ENCODE measurements at places on chromosomes 12 and 14.
A peak's percentile ranks its signal among the peaks of the same experiment; 100 is the strongest.

DNA sequence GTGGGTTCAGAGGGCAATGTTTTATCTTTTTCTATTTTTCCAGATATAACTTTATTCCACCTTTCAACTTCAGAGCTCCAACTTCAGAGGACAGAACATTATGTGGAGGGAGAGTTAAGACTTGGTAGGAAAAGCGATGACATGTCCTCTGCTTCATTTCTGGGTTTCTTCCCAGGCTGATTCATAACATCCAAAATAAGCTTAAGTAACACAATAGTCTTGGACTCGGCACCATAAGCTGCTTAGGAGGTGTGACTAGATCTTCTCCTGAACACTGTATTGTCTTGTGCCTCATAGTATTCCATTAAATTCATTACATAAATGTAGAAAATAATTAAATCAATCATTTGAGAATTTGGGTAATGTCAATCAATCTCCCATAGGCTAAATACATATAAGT lies 95.5 kb upstream of the PDE3A start:
- DNase-seq, result no peak

GRCh38 chr14:37643701-37644100 lies 48.3 kb downstream of the TTC6 start:
- no peak for DNase-seq

DNA sequence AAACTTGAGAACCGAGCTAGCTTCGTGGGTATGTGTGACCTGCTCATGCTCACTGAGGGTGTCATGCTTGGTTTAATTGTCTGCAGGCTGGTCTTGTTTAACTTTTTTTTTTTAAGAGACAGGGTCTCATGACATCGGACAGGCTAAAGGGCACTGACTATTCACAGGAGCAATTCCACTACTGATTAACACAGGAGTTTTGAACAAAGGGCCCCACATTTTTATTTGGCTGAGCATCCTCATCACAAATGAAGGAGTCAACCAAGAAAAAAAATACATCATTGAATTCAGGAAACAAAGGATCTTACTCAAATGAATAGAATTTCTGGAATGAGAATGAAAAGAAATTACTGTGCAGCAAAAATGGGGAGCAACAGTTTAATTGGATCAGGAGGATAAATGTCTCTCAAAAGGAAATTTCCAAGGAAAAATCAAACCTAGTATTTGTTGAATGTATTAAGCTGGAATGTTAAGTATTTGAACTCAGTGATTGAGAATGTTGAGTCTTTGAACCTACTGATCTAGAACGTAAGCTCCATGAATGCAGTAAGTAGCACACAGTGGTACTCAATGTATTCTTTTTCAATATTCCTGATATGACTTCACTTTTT lies 20.8 kb upstream of the PYROXD1 start:
- DNase-seq, result no peak

DNA sequence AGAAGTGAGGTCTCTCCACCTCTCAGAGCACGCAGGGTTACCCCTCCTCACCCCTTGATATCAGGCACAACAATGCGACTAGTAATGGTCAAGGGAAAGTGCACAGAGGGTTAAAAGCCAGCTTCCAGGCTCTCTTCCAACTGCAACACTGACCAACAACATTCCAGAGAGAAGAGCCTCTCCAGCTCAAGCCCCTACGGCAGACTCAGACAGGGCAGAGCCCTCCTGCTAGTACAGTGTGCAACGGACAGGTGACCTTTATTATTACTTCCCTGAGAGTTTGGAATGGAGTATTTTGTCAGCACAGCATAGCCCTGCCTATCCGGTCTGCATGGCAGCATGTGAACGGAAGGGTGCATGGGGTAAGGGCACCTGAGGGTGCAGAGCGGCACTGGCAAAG lies 73.0 kb downstream of the PTPN21 start:
- DNase-seq, result no peak

GRCh38 chr12:24591079-24591626 lies 357.7 kb downstream of the BCAT1 start:
- no peak for DNase-seq

DNA sequence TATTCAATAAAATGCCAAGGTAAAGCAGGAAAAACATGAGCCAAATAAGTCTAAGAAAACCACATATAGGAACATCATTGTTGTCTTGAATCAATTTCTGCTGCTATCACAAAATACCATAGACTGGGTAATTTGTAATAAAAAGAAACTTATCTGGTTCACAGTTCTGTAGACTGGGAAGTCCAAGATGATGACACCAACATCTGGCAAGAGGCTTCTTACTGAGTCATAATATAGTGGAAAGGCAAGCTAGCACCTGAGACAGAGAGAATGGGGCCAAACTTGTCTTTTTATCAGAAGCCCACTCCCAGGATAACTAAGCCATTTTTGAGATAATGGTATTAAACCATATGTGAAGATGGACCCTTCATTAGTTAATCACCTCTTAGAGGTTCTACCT lies 975.9 kb downstream of the FLRT2 start:
- no peak for DNase-seq

- no peak for DNase-seq
Measured at GRCh38 chr12:123540899-123541662, 7.6 kb upstream of the RILPL1 start.

DNA sequence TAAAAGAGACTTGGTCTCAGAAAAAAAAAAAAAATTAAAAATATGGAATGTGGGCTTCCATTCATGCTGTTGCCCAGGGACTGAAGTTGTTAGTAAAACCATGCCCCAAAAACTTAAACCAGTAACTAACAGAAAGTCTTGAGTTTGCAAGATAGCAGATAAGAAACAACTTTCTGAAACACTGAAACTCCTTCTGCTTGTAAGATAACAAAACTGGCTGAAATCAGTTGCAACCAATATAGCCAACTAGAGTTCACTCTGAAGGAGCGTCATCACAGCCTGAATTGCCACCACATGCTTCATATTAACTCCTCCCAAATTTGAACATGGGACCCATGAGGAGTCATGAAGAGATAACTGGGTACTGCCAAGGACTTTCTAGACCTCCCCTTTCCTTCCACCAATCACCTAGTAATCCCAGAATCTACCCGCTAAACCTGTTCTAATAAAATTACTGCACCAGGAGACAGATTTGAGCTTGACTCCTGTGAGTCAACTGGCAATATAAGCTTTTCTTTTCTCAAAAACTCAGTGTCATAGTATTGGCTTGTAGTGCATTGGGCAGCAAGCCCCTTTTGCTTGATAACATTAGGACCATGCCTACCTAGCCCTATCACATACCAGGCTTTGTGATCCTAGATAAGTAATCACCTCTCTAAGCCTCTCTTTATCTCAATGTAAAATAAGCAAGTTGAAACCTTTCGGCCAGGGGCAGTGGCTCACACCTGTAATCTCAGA lies 53.6 kb downstream of the R3HDM2 start:
- DNase-seq, result no peak

GRCh38 chr12:106780010-106780631 lies 5.6 kb downstream of the RIC8B start:
- DNase-seq, result no peak

- no peak for DNase-seq
Measured at GRCh38 chr12:16939871-16940306, 333.9 kb upstream of the LMO3 start.

- DNase-seq, result no peak
Measured at GRCh38 chr14:74946659-74947281, 8.6 kb downstream of the PGF start.

DNA sequence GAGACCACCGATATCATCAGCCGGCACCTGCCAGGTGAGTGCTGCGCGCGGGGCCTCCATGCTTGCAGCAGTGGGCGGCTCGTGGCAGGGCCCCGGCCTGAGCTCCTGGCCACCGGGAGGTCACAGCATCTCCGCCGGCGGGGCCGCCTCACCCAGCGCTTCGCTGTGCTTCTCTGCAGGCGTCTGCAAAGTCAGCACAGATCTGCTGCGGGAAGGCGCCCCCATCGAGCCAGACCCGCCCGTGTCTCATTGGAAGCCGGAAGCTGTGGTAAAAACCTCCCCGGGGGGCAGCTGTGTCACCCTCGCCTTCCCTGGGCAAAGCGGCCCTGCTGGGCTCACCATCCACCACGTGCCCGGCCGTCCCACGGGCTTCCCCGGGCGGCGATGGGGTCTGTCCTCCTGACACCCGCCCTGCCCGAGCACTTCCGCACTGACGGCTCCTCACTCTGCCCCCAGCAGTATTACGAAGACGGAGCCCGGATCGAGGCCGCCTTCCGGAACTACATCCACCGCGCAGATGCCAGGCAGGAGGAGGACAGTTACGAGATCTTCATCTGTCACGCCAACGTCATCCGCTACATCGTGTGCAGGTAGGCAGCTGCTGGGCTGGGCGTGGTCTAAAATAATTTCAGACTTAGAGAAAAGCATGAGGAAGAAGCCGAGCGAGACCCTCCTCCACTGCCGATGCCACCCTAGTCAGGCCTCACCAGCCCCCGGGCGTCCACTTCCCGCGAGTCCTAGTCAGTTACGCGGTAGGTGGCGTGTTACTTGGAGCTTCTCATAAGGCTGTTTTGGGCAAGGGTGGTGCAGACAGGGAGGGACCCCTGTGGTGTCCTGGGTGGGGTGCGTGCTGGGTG lies 7.1 kb downstream of the PGAM5 start:
- no peak for DNase-seq

DNA sequence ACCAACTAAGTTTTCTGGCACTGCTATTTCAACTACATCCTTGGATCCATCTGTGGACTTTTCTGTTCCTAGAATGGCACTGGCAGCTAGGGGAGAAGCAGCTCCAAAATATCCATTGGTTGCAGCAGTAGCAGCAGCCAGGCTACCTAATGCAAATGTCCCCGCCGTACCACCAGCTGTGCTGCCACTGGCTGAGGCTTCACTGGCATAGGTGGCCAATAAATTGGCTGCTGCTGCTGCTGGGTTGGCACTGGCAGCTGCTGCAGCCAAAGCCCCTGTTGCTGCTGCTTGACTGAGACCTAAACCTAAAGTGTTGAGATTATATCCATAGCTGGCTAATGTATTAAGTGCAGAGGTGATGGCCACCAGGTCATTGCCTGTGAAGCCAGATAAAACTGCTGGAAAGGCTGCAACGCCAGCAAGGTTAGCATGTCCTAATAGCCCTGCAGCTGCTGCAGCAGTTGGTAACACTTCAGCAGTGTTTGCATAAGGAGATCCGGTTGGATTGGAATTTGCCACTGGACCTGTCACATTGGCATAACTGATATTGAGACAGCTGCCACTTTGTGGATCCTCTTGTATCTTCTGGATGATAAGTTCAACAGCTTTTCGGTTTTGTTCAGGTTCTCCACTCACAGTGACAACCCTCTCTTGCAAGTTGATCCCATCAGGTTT lies 149.5 kb downstream of the NOVA1 start:
- peak; percentile 63 for DNase-seq

DNA sequence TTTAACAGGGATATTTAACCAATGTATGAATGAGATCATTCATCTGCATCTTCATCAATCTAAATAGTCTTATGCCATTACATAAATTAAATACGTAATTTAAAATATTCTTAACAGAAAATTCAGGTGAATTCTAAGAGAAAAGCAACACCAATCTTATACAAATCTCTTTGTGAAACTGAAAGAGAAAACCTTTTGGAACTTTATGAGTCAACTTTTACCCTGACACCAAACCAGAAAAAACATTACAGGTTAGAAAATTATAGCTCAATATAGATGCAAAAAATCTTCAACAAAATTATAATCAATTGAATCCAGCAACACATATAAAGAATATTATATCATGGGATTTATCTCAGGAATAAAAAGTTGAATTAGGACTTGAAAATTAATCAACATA lies 3.4 kb downstream of the GLIPR1L1 start:
- DNase-seq, result no peak

DNA sequence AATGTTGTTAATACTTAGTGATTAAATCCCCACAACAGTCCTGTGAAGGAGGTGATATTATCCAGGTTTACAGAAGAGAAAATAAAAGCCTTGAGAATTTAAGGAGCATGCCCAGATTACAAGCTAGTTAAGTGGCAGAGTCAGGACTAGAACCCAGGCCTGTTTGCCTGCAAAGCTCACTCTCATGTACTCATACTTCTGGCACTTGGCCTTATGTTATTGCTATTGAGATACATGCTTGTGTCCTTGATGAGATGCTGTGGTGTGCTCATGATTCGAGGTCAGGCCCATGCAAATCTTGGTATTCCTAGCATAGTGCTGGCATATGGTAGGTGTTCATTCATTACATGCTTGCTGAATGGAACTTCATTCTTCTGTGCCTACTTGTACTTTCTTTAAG lies 7.6 kb upstream of the EID3 start:
- no peak for DNase-seq

DNA sequence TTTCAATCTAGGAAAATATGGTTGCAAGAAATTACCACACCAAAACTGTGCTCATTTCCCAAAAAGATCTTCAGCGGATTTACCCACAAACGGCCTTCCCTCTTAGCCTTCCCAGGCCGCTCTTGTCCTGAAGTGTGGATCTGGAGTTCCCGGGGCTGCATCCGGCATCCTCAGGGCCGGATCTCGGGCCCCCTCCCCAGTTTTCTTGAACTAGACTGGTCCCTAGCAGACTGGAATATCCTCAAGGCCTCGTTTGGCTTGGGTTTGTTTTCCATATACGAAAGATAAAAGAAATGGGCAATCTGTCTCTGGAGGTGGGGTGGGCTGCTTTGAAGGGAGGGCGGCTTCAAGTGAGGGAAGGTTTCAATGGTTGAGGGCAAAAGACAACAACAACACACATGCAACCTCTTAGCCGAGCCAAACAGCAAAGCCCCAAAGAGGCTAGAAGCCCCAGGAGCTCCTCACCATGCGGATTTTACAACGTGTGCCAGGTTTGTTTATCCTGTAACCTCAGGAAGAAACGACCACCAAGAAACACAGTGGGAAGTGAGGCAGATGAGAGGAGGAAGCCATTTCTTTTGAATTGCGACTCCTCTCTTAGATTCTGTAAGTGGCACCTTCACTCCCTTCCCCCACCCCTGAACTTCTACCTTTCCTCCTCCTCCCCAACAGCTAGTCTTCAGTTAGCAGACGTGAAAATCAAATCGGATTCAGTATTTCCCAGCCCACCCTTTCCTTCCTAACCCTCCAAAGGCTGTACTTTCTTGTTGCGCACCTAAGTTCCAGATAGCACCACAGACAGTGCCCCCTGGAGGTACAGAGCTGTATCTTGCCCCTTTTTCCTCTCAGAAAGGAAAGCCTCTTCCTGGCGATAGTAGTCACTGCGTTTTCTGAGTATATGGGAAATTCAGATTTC lies 2.6 kb downstream of the MYF6 start:
- no peak for DNase-seq

DNA sequence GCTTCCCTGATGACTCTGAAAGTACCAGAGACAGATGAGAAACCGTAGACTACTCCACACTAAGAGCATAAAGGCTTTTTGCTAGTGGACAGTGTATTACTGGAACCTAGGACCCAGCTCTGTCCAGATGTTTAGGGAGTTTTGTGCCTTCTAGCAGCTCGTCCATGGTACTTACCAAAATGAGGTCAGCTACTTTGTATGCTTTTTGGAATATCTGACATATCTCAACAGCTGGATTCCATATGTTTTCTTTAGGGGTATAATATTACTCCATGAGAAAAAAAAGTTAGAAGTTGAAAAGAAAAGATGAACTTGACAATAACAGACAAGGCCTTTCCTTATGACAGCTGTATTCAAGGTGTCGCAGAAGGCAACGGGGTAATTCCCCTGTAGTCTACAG lies 32.1 kb upstream of the FRMD6 start:
- DNase-seq, result no peak
